ENCODE measurements at places on chromosomes 5 and 9. TPM values are rescaled to one million over a fixed set of nuclear protein-coding genes. Genes with fewer than 3 reads are reported as not detected.

The FAM221B gene
- not detected for total RNA-seq

The PCDHB9 gene
- total RNA-seq: 6.6 TPM

The LIFR gene
- 43.5 TPM for total RNA-seq

The ABLIM3 gene
- 13.3 TPM for total RNA-seq

The UBE2QL1 gene
- total RNA-seq: 41.6 TPM

The GPR107 gene
- 27.0 TPM for total RNA-seq

The GZMA gene
- total RNA-seq: not detected

The MIGA2 gene
- total RNA-seq: 17.0 TPM

The PCDHA10 gene
- total RNA-seq: 9.6 TPM

The POC5 gene
- 7.1 TPM for total RNA-seq

The RBM27 gene
- 27.3 TPM for total RNA-seq

The CAMK2A gene
- total RNA-seq: 6.6 TPM

The RASGEF1C gene
- total RNA-seq: 21.4 TPM

The S1PR3 gene
- total RNA-seq: 9.6 TPM

The ABHD17B gene
- total RNA-seq: 57.0 TPM

The DDX4 gene
- under 0.01 TPM for total RNA-seq

The SHOC1 gene
- total RNA-seq: not detected

The PCDHGA6 gene
- total RNA-seq: 9.6 TPM

The SPINK13 gene
- not detected for total RNA-seq

The DROSHA gene
- total RNA-seq: 79.2 TPM

The DPM2 gene
- 10.1 TPM for total RNA-seq

The TAF11L12 gene
- not detected for total RNA-seq

The SLC36A3 gene
- total RNA-seq: not detected

The SYK gene
- 1.2 TPM for total RNA-seq

The SV2C gene
- 1.5 TPM for total RNA-seq

The CLIC3 gene
- total RNA-seq: not detected

The SLC6A18 gene
- total RNA-seq: not detected

The SHB gene
- 11.3 TPM for total RNA-seq

The CFAP90 gene
- total RNA-seq: 2.7 TPM

The PCDHAC2 gene
- 28.8 TPM for total RNA-seq

The IL13 gene
- not detected for total RNA-seq

The ZNF454 gene
- 15.0 TPM for total RNA-seq

The SLC34A3 gene
- total RNA-seq: not detected

Data from temporal lobe (tissue), 4 donors.